Parietal lobe (tissue), 2 donors: ENCODE measurements at places on chromosomes 13 and 19. TPM values are rescaled to one million over a fixed set of nuclear protein-coding genes. Genes with fewer than 3 reads are reported as not detected.

Gene CYP4F12
- total RNA-seq, result not detected

Gene C1QTNF9B
- not detected for total RNA-seq

Gene UPK1A
- total RNA-seq, result not detected

Gene AXL
- 7.5 TPM for total RNA-seq

Gene ARRDC2
- 1.9 TPM for total RNA-seq

Gene NLRP5
- not detected for total RNA-seq

Gene ELAVL1
- total RNA-seq, result 22.5 TPM

Gene ZMYM2
- total RNA-seq, result 228 TPM

Gene CASP14
- total RNA-seq, result not detected

Gene LILRB1
- total RNA-seq, result not detected

Gene EBI3
- not detected for total RNA-seq

Gene ZNF534
- total RNA-seq, result 9.4 TPM

Gene SYNE4
- 0.63 TPM for total RNA-seq

Gene APOC1
- total RNA-seq, result 0.94 TPM

Gene GSK3A
- total RNA-seq, result 33.2 TPM

Gene ICAM5
- 4.1 TPM for total RNA-seq

Gene KASH5
- total RNA-seq, result not detected

Gene CKM
- total RNA-seq, result not detected

Gene ZFP82
- total RNA-seq, result 49.5 TPM

Gene CYP2S1
- total RNA-seq, result not detected

Gene SH2D3A
- 0.31 TPM for total RNA-seq

Gene ZNF667
- total RNA-seq, result 35.1 TPM
